ENCODE measurements at places on chromosomes 4 and X. TPM values are rescaled to one million over a fixed set of nuclear protein-coding genes. Genes with fewer than 3 reads are reported as not detected.

CFI gene
- total RNA-seq, result 6.1 TPM

TMSB15C gene
- 5.8 TPM for total RNA-seq

USP27X gene
- total RNA-seq, result 0.87 TPM

SCRG1 gene
- total RNA-seq, result not detected

COL4A6 gene
- under 0.01 TPM for total RNA-seq

MAGEC2 gene
- not detected for total RNA-seq

TMEM35A gene
- not detected for total RNA-seq

PRKG2 gene
- total RNA-seq, result 0.03 TPM

CDKL2 gene
- 0.78 TPM for total RNA-seq

MID1 gene
- 9.4 TPM for total RNA-seq

ZNF827 gene
- 9.2 TPM for total RNA-seq

BBS7 gene
- total RNA-seq, result 18.8 TPM

CASP3 gene
- 46.5 TPM for total RNA-seq

TEC gene
- total RNA-seq, result 0.05 TPM
